Esophagus mucosa (tissue), 1 donor: ENCODE measurements at places on chromosomes 4 and X.

- peak; percentile 37 for ATAC-seq
These were observed 5.9 kb downstream of the IRAK1 start for GRCh38 chrX:154013614-154014360.

DNA sequence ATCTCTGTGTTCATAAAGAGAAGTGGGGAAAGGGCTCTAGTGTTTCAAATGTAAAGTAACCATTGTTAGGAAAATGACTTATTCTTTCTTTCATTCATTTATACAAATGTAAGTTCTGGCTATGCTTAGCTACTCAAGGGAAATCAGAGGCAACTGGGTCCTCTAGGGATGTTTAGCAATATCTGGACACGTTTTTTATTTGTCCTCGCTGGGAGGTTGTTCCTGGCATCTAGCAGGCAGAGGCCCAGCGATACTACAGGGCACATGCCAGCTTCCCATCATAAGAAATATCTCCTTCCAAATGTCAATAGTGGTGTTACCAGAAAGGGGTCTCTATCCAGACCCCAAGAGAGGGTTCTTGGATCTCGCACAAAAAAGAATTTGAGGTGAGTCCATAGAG lies 150.0 kb downstream of the VCX3A start:
- no peak for ATAC-seq

GRCh38 chr4:53307819-53308780 lies 57.8 kb downstream of the SCFD2 start:
- ATAC-seq = no peak

DNA sequence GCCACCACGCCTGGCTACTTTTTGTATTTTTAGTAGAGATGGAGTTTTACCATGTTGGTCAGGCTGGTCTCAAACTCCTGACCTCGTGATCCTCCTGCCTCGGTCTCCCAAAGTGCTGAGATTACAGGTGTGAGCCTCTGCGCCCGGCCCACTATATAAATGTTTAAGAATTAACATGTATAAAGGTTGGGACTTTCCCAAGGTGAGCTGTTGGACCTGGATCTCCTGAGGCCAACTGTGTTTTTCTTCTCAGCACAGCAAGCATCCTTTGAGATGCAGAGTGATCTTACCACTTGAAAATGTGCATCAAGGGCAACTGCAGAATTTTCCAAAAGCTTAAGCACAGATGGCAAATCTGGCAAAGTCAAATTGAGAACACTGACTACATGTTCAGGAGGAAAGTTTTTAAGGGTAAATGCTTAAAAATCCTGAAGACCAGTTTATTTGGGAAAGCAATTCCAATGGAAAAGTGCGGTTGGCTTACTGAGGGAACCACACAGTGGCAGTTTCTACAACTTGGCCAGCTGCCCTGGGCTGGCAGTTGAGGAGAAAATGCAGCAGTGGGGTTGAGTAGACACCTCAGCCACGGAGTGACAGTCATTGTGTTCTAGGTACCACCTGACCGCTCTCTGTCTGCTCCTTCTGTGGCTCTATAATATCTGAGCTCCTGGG lies 168.9 kb downstream of the CBR4 start:
- no peak for ATAC-seq

DNA sequence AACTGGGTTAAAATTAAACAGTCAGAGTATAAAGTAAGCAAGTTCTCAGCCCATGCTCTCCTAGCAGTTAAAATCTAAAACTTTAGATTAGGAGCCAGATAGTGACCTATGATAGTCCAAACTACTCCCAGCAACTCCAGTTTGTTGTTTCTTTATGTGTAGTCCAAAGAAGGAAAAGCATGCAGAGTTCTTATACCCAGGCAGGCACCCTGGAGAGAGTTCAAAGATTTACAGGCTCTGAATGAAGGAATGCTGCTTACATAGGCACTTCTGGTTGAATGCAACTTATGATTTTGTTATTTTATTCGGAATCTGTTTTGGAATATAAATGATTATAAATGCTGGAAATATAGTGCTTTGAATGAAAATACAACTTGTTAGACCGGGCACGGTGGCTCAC lies 67.2 kb downstream of the GPAT3 start:
- no peak for ATAC-seq
